Prostate gland (tissue), 2 donors: ENCODE measurements at places on chromosomes 4 and X. TPM values are rescaled to one million over a fixed set of nuclear protein-coding genes. Genes with fewer than 3 reads are reported as not detected.

The NEUROG2 gene
- not detected for total RNA-seq

DNA sequence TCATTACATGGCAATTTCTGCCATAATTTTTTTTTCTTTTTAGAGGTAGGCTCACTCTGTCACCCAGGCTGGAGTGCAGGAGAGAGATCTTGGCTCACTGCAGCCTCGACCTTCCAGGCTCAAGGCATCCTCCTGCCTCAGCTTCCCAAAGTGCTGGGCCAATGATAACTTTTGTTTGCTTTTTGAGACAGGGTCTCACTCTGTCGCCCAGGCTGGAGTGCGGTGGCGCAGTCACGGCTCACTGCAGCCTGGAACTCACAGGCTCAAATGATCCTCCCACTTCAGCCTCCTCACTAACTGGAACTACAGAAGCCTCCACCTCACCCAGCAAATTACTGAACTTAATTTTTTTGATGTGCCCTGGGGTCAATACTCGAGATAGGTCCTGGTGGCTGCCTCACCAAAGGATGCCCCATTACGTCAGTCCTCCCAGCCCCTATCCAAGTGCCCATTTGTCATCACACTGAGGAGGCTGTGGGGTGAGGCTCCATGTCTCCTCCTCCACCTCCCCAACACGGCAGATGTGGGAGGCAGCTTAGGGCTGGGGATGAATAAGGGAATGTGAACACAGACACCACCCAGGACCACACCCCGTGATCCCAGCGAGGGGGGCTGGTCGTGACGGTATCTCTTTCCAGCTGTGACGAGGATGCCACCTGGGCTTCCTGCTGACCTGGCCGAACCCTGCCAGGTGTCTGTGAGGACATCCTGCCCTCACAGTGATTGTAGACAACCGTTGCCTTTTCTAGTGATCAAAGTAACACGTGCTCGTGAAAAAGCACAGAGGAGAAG lies 12.4 kb upstream of the NKX1-1 start:
- DNase-seq = peak; percentile 1

GRCh38 chr4:48042979-48043461 lies 26.4 kb downstream of the NIPAL1 start:
- no peak for DNase-seq

GRCh38 chrX:111095974-111096895 lies at the start of gene PAK3:
Gene PAK3 (plus strand): TSS chrX:111096191. CDS start chrX:111123104, 26,913 bp downstream.
- DNase-seq = no peak

DNA sequence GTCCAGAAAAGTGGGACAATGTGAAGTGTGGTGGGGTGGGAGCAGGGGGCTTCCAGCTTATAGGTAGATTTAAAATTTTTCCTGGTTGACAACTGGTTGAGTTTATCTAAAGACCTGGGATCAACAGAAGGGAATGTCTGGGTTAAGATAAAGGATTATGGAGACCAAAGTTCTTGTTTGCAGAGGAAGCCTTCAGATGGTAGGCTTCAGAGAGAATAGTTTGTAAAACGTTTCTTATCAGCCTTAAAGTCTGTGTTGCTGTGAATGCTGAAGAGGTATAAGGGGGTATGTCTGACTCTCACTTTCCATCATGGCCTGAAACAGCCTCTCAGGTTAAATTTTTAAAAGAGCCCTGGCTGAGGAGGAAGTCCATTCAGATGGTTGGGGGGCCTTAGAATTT lies 20.5 kb downstream of the MGST2 start:
- DNase-seq = no peak

DNA sequence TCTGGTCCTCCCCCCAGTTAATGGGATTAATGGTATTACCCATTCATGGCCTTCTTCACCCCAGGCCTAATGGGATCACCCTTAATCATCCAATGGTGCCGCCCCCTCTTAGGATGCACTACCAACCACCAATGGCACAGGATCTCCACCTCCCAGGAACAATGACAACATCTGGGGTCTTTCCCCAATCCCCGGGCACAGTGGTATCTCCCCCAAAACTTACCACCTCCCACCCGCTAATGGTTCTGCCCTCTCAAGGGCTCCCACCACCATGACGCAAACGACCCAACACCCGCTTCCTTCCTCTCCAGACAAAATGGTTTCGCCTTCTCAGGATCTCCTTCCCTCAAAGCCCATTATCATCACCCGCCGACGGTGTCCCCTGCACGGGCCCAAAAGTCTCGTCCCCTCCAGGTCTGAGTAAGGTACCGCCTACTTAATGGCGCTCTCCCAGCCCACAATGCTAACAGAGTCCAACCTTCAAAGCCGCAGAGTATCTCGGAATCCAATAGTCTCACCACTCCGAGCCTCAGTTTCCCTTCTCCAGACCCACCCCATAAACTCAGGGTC lies 458 bp downstream of the GRIPAP1 start:
- no peak for DNase-seq

The GAGE2A gene
- total RNA-seq = not detected

- no peak for DNase-seq
Measured at GRCh38 chr4:69497076-69497475, 1.4 kb upstream of the UGT2B4 start.

- DNase-seq = peak; percentile 36
Measured at GRCh38 chrX:373641-374471, 12.9 kb downstream of the PPP2R3B start.

The SPACA5 gene
- total RNA-seq = not detected

DNA sequence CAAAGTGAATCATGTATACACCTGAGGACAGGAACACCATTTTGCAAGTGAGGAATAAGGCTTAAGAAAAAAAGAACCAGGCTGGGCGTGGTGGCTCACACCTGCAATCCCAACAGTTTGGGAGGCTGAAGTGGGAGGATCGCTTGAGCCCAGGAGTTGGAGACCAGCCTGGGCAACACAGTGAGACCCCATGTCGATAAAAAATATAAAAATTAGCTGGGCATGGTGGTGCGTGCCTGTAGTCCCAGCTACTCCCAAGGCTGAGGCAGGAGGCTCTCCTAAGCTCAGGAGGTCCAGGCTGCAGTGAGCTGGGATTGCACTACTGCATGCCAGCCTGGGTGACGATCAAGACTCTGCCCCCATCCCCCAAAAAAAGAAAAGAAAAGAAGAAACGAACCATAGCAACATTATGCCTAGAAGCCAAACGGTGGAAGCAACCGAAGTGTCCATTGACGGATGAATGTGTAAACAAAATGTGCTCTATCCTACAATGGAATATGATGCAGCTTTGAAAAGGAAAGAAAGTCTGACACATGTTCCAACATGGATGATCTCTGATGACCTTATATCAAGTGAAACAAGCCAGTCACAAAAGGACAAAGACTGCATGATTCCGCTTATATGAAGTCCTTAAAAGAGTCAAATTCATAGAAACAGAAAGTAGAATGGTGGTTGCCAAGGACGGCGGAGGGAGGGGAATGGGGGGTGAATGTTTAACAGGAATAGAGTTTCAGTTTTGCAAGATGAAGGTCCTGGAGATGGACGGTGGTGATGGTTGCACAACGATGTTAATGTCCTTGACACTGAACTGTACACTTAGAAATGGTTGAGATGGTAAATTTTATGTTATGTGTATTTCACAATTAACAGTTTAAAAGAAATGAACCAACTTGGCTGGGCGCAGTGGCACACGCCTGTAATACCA lies 8.6 kb upstream of the KIAA0232 start:
- DNase-seq = no peak
